ENCODE measurements at places on chromosomes 1 and 21. TPM values are rescaled to one million over a fixed set of nuclear protein-coding genes. Genes with fewer than 3 reads are reported as not detected.

DNA sequence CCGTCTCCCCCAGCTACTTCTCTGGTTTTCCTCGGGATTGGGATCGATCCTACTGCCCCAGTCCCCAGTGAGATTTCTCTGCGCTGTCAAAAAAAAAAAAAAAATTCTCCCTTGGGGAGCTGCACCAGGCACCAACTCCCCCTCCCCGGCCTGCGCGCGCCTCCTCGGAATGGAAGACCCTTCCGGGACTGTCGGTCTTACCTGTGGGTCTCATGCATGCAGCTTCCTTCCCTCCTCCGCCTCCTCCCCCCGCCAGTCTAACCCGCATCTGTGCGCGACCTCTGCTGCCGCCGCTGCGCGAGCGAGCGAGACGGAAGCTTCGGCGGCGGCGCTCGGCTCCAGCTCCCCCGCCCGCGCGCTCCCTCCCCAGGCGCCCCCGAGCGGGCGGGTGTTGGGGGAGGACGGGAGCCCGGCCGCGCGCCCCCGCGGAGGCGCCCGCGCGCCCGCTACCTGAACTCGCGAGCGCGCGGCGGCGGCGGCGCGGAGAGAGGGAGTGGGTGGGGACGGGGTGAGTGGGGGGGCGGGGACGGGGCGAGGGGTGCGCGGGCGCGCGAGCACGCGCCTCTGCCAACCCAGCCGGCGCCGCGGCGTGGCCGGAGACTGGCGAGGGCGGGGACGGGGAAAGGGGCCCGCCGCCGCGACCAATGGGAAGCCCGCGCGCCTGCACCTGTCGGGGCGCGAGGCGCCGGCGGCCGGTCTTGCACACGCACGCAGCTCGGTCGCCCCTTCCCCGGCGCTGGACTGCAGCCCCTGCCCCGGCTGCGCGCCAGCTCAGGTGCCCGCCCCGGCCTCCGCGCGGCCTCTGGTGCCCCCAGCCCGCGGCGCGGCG lies at the start of gene SUSD4:
SUSD4 (minus strand) TSS at position 321 of the 829 bp plus-strand sequence. CDS start 751 bp downstream, outside the sequence.
- DNase-seq = peak; percentile 87

- no peak for DNase-seq
These were observed 199.3 kb downstream of the DSCAM start for GRCh38 chr21:40647706-40648105.

DNA sequence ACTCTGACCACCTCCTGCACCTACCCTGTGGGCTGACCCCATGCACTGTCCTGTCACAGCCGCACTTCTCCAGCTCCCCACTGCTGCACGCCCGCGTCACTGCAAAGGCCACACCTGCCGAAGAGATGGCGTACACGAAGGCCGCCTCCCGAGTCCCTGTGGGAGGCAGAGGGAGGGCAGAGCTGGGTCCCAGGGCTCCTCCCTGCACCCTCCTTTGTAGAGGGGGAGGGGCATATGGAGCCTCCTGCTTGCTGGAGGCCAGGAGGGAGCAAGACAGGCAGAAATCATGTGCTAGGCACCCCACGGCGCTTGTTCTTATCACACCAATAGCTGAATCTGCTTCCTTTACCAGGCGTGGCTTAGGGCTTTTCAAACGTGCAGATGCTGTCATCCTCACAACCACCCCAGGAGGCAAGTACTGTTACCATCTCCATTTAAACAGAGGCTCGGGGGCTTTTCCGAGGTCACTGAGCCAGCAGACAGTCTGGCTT lies 21.4 kb downstream of the WNT4 start:
- DNase-seq = peak; percentile 92

- DNase-seq = no peak
These were observed 116.7 kb downstream of the LACTBL1 start for GRCh38 chr1:22855668-22856606.

SPOCD1 gene
- total RNA-seq = 1.3 TPM

KPRP gene
- not detected for total RNA-seq

All from endodermal cell (in vitro differentiated cells).